ENCODE measurements at places on chromosomes 3 and 15. TPM values are rescaled to one million over a fixed set of nuclear protein-coding genes. Genes with fewer than 3 reads are reported as not detected.

The GMPS gene
- polyA plus RNA-seq, result 69.2 TPM

GRCh38 chr15:64681424-64682024 lies 93.9 kb downstream of the RBPMS2 start:
- DNase-seq, result no peak

The C3orf80 gene
- polyA plus RNA-seq, result not detected

The FRMD4B gene
- polyA plus RNA-seq, result 0.12 TPM

The DYNC1LI1 gene
- polyA plus RNA-seq, result 33.2 TPM
